ENCODE measurements at places on chromosomes 16 and 17.

GRCh38 chr17:7380321-7380720 lies 568 bp upstream of the TNK1 start:
- no peak for DNase-seq

- peak; percentile 94 for DNase-seq
These were observed 21.1 kb downstream of the RARA start for GRCh38 chr17:40329839-40330794.

- peak; percentile 98 for DNase-seq
These were observed 64.3 kb downstream of the PGS1 start for GRCh38 chr17:78442648-78443218.

- no peak for DNase-seq
These were observed 377.8 kb downstream of the SNX29 start for GRCh38 chr16:12354296-12354833.

DNA sequence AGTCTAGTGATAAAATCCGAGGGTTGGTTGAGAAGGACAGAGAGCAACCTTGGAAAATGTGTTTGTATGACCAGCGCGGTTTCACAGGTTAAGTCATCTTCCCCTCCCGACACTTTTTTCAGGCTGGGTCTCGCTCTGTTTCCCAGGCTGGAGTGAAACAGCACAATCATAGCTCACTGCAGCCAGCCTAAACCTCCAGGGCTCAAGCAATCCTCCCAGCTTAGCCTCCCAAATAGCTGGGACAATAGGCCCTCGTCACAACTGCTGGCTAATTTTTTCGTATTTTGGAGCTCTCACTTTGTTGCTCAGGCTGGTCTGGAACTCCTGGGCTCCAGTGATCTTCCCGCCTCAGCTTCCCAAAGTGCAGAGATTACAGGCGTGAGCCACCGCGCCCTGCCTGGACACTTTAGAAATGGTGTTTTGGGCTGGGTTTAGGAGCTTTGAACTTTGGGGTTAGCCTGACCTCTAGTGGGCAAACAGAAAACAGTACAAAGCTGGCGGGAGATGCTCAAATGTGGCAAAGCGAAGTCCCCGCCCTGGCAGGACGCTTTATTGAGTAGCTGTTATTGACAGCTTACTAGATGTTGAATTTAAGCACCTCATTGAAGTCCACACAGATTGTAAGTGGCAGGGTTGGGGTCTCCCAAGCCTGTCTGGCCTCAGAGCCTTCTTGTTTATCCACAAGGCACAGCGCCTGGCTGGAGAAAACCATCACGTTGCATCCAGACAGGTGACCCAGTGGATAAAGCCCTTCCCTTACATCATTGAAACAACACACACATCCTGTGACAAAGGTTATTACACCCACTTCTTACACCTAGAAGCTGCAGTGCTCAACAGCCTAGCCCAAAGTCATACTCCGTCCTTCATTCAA lies 34.7 kb upstream of the RBBP6 start:
- peak; percentile 42 for DNase-seq

Data from AML-193 (cell line).